ENCODE measurements at places on chromosomes 4 and X.

DNA sequence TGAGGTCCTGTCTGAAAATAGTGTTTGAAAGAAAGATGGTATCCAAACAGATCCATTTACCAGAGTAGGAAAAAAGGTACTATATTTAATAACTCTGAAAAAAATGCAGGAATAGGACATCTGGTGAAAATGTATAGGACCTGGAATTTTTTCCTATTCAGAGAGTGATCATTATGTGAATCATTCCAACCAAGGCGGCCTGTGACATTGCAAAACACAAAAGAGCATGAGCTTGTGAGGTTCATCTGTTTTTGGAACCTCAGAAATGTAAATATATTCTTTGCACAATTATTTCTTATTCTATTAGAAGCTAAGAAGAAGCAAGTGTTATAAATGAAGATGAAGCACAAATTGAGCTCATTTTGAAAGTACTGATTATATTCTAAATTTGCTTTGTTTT, 2.0 kb downstream of the C4orf51 start:
- DNase-seq = no peak

DNA sequence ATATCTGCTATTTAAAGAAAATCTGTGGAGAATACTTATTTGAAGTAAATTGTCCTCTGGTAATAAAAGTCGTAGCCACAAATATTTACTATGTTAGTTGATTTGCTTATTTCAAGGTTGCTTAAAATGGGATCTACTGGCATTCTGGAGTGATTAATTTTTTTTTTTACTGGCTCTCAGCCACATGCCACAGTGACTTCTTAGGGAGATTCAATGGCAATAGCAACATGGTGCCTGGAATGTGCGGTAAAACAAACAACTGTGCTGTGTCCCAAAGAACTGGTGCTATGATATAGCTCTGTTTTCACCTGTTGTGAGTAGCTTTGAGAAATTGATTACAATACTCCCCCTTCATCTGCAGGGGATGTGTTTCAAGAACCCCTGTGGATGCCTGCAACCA, 324.3 kb downstream of the GPAT3 start:
- no peak for DNase-seq

DNA sequence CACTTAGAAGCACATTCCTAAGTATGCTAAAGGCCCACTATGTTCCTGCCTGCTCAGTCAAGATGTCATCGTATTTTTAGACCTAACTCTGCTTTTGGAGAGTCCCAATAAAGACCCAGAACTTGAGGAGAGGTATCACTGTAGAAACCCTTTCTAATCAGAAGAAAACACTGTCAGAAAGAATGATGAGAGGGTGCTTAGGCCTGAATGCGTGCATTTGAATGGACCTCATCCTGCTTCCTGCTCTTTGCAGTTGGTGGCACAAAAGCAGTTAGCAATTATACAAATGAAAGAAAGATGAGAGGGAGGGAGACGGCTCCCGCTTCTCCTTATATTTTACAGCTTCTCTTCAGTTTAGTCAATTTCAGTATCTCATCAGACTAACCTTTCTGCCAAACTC, 987.2 kb downstream of the CCSER1 start:
- no peak for DNase-seq

DNA sequence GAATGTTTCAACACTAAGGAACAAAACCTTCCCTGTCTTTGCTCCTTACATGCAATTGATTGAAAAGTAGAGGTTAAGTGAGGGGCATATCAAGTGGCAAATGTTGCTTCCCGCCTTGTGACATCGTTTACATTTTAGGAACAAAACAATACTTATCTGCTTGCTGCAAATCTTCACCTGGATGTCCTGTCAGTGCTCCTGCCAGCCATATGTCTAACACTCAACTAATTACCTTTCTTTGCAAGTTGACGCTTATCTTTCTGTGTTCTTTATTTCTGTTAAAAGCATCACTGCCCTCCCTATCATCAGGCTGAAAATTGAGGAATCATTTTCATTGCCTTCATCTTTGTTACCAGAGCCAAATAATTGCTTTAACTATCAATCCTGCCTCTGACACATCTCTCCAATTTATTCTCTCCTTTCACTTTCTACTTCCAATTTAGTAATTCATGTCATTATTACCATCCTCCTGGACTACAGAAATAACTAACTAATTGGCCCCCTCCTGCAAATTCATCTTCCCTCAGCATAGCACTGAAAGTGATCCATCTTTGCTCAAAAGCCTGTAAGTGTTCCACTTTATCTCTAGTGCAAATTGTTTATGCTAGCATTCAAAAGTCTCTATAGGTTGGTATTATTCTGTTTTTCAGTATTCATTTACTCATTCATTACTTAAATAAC, 298.7 kb upstream of the ATOH1 start:
- no peak for DNase-seq

DNA sequence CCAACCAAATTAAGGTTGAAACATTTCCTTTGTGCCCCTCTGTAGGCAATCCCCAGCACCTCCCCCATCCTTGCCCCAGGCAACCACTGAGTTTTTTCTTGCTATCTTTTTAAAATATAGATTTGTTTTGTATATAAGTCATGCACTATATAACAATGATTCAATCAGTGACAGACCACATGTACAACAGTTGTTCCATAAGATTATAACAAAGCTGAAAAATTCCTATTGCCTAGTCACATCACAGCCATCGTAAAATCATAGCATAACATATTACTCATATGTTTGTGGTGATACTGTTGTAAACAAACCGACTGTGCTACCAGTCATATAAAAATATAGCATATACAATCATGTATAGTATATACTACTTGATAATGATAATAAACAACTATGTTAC, 211.9 kb upstream of the NRK start:
- no peak for DNase-seq

GRCh38 chrX:13396924-13397323, 77.1 kb upstream of the ATXN3L start:
- no peak for DNase-seq

- no peak for DNase-seq
Measured at GRCh38 chrX:19855700-19856381, 31.6 kb downstream of the SH3KBP1 start.
